ENCODE measurements at places on chromosomes 6 and 20. TPM values are rescaled to one million over a fixed set of nuclear protein-coding genes. Genes with fewer than 3 reads are reported as not detected.

Gene KCNS1
- total RNA-seq = not detected

Gene MICA
- 7.6 TPM for total RNA-seq

Gene RCAN2
- total RNA-seq = not detected

Gene ENPP5
- total RNA-seq = not detected

Gene MEI4
- not detected for total RNA-seq

Gene MROH8
- total RNA-seq = 1.5 TPM

Gene EYA2
- total RNA-seq = not detected

Gene FAXC
- total RNA-seq = not detected

Gene ADTRP
- 1.7 TPM for total RNA-seq

Gene GABRR2
- 0.54 TPM for total RNA-seq

Gene ZNF334
- 1.7 TPM for total RNA-seq

Gene ID4
- total RNA-seq = not detected

Gene ANKRD6
- 0.93 TPM for total RNA-seq

Gene HRH3
- total RNA-seq = not detected

Gene TTBK1
- not detected for total RNA-seq

Gene RNF182
- not detected for total RNA-seq

Gene SLC32A1
- total RNA-seq = not detected

Gene LY6G5C
- total RNA-seq = 1.7 TPM

Gene CGA
- not detected for total RNA-seq

Gene LTV1
- total RNA-seq = 30.8 TPM

All from GM12878 (cell line).